ENCODE measurements at places on chromosomes 1 and 21. TPM values are rescaled to one million over a fixed set of nuclear protein-coding genes. Genes with fewer than 3 reads are reported as not detected.

The MYBPHL gene
- total RNA-seq = not detected

The RIPK4 gene
- total RNA-seq = 34.3 TPM

The CLEC20A gene
- not detected for total RNA-seq

The RNU1-3 gene
- total RNA-seq = 1,626 TPM

The ZNF670 gene
- 4.2 TPM for total RNA-seq

The MLLT11 gene
- 1.4 TPM for total RNA-seq

The GART gene
- 103 TPM for total RNA-seq

The VWA1 gene
- 83.3 TPM for total RNA-seq

The LRRC8B gene
- total RNA-seq = 14.4 TPM

The NR5A2 gene
- total RNA-seq = 5.9 TPM

The FAM72B gene
- total RNA-seq = 0.68 TPM

The RGS18 gene
- total RNA-seq = 1.8 TPM

The ATP13A2 gene
- 33.7 TPM for total RNA-seq

The PHGDH gene
- 195 TPM for total RNA-seq

The SLC44A3 gene
- total RNA-seq = 72.1 TPM

The LCE1B gene
- total RNA-seq = not detected

The CD164L2 gene
- not detected for total RNA-seq

The SZT2 gene
- total RNA-seq = 105 TPM

The CTSE gene
- 25.3 TPM for total RNA-seq

The RAP1GAP gene
- total RNA-seq = 47.0 TPM

The NAV1 gene
- total RNA-seq = 49.3 TPM

The FMN2 gene
- total RNA-seq = 0.49 TPM

The OR14K1 gene
- not detected for total RNA-seq

The NIBAN1 gene
- 41.1 TPM for total RNA-seq

The NUP133 gene
- 39.7 TPM for total RNA-seq

The PRKAA2 gene
- 7.1 TPM for total RNA-seq

The L1TD1 gene
- not detected for total RNA-seq

The CSMD2 gene
- total RNA-seq = 1.1 TPM

The FTCD gene
- total RNA-seq = 0.91 TPM

The SYTL1 gene
- 93.6 TPM for total RNA-seq

The NAXE gene
- 119 TPM for total RNA-seq

The ANP32E gene
- total RNA-seq = 23.4 TPM

The GUCA2A gene
- total RNA-seq = not detected

The PCSK9 gene
- 0.16 TPM for total RNA-seq

The PROK1 gene
- total RNA-seq = 9.3 TPM

The TBX15 gene
- not detected for total RNA-seq

The CHAF1B gene
- total RNA-seq = 2.4 TPM

The GBP6 gene
- total RNA-seq = not detected

The ASCL5 gene
- not detected for total RNA-seq

The IL12RB2 gene
- 0.60 TPM for total RNA-seq

The FAM3B gene
- total RNA-seq = 116 TPM

The RGL1 gene
- 20.9 TPM for total RNA-seq

The GBP3 gene
- total RNA-seq = 79.7 TPM

The CAPN8 gene
- total RNA-seq = 97.2 TPM

The KIF14 gene
- total RNA-seq = 0.26 TPM

Measured in ureter (tissue), 1 donor.